T-cell (primary cell): ENCODE measurements at places on chromosomes 16 and 17.

DNA sequence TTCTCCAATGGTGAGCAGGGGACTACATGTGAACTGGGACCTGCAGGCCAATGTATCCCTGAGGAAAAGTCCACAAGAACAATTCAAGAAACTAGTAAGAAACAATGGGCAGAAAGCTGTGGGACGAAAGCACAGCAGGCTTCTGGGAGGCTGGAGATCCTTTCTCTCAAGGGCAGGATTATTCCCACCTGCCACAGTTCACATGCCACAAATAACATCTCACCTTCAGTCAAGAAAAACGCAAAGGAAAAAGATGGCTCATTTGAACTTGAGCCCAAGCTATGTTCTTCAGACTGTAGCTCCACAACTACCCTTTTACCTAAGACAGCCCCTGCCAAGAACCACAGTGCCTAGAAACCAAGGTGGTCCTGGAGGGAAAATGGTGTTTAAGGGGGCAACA is 13.0 kb downstream of the HAS3 start:
- DNase-seq: no peak

- DNase-seq: no peak
These were observed 176.5 kb upstream of the MON1B start for GRCh38 chr16:77014441-77014840.

DNA sequence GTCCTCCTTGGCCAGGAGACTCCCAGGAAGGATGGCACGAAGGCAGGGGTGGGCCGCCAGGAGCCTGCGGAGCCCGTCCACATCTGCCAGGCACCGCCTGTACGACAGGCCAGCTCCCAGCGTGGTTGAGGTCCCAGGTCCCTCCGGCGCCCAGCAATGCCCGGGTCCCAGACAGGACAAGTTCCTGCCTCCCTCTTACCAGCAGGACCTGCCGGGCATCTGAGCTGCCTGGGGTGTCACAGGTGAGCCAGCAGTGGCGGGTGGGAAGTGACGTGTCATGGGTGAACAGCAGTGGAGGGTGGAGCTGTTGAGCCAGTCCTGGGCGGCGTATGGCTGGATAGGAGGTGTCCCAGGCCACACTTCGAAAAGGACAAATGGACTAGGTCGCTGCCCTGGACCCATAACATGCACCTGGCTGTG is 15.7 kb upstream of the BAHCC1 start:
- no peak for DNase-seq

DNA sequence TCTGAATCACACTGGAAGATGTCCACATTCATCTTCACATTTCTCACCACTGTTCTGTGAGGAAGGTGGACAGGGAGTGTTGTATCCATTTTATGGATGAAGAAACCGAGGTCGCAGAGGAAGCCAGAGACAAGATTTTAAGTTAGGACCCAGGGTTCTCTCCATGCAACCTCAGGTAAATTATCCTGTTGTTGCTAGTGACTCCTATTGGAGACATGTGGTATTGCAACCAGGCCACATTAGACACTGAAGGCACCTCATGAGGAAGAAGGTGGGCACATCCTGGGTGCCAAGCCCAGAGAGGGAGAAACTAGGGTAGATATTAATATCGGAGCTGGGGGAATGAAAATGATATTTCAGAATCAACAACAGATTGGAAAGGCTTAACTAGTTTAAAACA is 8.5 kb upstream of the WNT9B start:
- no peak for DNase-seq

DNA sequence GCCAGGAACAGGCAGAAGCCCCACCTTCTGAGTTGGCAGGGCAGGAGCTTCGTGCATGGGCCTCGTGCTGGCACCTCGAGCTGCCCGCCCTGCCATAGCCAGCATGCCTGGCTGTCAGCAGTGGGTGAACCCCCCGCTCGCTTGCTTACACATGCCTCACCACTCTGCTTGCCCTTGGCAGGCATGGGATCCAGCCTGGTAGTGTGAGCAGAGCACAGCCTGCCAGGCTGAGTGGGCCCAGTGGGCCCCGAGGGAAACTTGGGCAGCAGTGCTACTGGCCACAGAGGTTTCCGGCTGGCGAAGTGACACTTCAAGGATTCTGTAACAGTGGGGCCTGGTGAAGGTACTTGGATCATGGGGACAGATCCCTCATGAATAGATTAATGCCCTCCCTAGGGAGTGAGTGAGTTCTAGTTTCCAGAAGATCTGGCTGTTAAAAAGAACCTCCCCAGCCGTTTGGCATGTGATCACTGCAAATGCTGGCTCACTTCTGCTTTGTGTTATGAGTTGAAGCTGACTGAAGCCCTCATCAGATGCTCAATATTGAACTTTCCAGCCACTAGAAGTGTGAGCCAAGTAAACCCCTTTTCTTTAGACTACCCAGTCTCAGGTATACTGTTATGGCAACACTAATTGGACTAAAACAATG is 114.7 kb downstream of the BCAS3 start:
- no peak for DNase-seq

DNA sequence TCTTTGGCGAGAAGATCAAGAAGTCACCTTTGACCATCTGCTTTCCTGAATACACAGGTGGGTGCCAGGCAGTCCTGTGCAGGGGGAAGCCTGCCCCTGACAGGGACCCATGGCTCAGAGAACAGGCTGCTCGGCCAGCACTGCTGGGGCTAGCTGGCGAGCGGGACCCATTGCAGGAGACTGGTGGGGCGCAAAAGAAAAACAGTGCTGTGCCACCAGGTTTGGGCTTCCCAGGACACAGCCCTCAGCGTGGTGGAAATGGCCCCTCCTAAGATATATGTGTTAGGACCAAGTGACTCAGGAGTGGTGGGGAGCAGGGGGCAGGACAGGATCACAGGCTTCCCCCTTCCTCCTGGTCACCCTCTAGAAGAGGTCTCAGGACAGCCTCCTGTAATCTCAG is 73.9 kb downstream of the AMFR start:
- DNase-seq: no peak

GRCh38 chr16:29811170-29811895 is 660 bp upstream of the PRRT2 start:
- peak; percentile 56 for DNase-seq

GRCh38 chr17:72134608-72135394 is 14.0 kb downstream of the SOX9 start:
- DNase-seq: no peak

DNA sequence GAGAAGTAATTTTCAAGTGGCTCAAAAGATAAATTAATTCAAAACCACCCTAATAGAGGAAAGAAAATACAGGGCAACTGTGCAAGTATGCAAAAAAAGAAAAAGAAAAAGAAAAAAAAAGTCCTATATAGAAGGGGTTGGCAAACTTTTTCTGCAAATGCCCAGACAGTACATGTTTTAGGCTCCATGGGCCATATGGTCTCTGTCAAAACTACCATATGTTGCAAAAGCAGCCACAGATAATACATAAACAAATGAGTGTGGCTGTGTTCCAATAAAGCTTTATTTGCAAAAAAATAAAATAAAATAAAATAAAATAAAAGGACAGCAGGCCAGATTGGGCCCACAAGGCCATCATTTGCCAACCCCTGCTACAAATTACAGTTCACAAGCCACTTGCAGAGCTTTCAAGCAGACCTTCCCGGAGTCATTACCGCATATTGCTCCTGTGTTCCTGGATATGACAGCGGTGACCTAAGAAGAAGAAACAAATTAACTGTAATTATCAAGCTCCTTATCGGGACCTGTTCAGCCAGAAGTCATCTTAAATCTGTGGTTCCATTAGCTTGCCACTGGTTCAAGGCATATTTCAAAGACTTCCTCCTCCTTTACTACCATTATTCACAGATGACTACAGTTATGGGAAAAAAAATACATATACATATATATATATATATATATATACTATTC is 15.9 kb downstream of the ZC3H7A start:
- DNase-seq: no peak

GRCh38 chr16:49856672-49857330 is 889 bp upstream of the ZNF423 start:
- DNase-seq: no peak

DNA sequence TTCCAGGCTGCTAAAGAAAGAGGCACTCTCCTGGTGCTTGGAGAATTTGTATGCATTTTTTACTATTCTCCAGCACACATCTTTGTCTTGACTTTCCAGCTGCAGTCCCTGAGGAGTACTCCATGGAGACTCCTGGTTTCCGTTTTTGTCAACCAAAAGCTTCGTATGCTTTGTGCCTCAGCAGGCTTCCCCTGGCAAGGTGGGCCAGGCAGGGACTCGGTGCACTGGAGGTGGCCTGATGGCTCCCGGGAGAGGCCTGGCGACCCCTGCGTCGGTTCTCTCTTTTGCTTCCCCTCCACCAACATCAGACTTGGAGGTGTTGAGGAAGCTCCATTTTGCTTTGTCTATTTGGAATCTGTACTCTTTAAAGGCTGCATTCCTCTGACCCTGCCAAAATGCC is 23.7 kb downstream of the CDK5R1 start:
- no peak for DNase-seq

- DNase-seq: no peak
These were observed 151.5 kb upstream of the GOT2 start for GRCh38 chr16:58885528-58886170.

- DNase-seq: no peak
These were observed 43.6 kb downstream of the MYH13 start for GRCh38 chr17:10328971-10329923.

- no peak for DNase-seq
These were observed 160.3 kb downstream of the HS3ST3B1 start for GRCh38 chr17:14461227-14461548.

DNA sequence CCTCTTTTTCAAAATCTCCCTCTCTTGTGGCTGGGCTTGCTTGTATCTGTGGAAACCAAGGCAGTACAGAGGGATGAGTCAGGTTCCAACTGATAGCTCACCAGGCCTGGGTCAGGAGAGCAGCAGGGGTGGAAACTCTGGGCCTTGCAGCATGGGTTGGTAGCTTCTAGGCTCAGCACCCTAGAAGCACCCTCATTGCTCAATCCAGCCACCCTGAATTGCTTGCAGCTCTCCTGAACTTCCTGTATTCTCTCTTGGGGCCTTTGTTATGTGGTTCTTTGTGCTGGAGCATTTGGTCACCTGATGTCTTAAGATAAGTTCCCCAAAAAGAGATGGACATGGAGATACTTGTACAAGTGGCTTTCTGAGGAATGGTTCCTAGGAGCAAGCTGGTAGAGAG is 169.4 kb downstream of the IRX5 start:
- no peak for DNase-seq

- DNase-seq: no peak
These were observed 6.4 kb upstream of the GRN start for GRCh38 chr17:44338702-44339101.

DNA sequence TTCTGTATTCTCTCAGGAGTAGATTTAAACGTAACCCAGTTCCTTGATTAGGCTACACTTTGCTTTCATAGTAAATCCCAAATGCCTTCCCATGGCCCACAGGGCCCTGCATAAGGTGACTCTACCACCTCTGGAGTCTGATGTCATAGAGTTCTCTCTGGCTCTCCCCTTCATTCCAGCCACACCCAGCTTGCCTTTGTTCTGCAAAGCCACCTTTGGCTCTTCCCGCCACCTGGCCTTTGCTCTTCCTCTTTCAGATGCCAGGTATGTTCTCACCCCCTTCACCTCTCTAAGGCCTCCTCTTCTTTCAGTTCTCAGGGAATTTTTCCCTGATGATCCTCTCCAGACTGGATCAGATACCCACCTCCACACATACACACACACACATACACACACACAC is 141.3 kb upstream of the HSBP1 start:
- DNase-seq: no peak

DNA sequence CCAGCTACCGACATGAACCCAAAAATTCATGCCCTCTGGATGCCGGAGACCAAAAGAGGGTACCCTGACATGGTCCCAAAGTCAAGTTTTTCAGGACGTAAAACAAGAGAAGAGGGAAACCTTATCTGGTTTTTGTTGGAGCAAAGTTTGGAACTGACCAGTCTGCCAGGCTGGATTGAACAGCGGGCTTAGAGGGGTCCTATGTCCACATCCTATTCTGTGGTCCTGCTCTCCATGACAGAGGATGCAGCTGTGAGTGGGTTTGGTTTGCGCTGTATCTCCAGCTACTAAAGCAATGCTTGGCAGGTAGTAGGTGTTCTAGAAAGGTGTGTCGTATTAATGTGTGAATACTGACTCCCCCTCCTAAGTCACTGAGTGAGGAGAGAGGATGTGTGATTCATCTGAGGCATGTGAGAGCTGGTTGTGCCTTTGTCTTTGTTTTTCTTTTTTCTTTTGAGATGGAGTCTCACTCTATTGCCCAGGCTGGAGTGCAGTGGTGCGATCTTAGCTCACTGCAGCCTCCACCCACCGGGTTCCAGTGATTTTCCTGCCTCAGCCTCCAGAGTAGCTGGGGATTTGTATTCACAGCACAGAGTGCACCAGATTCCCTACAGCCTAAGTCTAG is 31.0 kb downstream of the PMM2 start:
- no peak for DNase-seq

DNA sequence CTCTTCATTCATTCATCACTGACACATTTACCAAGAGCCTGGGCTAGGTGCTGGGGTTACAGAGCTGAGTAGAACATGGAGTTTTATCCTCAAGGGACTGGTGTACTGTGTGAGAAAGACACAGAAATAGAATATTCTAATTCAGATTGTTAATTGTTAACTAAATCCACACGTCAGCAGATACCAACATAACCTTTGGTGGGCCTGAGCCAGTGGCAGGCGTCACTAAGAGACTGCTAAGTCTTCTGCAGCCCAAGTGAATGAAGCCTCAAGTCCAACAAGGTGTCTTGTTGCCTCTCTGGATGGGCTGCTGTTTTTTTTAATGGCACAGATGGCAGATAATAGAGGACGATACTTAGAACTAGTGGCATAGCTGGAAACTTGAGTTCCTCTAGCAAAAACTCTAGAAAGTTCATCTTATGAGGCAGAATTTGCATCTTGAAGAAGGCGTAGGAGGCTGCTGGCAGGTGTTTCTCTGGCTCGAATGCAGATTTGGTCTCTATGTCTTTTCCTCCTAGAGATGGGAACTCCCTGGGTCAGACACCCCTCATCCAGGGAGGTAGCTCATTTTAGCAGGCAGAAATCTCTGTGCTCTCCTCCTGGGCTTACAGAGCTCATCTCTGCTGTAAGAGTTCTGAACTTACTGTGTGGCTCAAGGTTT is 179.5 kb downstream of the NTN1 start:
- DNase-seq: no peak

GRCh38 chr17:13475574-13476223 is 126.0 kb downstream of the HS3ST3A1 start:
- no peak for DNase-seq

DNA sequence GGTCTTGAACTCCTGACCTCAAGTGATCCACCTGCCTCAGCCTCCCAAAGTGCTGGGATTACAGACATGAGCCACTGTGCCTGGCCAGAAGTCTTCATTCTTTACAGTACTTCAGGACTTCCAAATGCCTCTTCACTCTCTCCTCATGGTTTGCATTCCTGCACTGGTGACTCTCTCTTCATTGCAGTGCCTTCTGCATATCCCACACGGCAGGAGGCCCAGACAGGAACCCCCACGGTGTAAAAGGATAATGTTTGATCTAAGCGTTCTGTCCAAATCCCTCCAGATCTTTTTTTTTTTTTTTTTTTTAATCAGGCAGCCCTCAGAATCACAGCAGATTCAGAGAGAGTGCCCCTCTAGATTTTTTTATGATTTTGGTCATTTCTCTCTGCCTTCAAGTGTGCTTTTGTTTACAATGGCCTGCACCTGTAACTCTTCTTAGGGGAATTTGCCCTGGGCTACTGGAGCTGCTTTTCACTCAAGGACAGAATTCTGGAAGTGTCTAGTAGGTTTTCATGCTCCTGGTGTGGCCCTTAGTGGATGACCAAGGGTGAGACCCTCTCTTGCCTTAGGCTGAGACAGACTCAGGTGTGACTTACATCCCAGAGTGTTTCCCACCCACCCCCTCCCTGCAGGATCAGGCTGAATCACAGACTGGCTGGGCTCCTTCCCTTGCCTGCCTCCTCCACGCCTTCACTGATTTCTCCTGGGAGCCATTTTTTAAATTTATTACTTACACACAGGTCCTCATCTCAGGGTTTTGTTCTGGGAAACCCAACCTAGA is 19.8 kb upstream of the NF1 start:
- DNase-seq: no peak
